ENCODE measurements at places on chromosomes 11 and 22.

- DNase-seq, result no peak
Observed at GRCh38 chr11:128608746-128609407, 21.5 kb upstream of the ETS1 start.

GRCh38 chr22:48083502-48083901 lies 1321.1 kb downstream of the TBC1D22A start:
- DNase-seq, result no peak

DNA sequence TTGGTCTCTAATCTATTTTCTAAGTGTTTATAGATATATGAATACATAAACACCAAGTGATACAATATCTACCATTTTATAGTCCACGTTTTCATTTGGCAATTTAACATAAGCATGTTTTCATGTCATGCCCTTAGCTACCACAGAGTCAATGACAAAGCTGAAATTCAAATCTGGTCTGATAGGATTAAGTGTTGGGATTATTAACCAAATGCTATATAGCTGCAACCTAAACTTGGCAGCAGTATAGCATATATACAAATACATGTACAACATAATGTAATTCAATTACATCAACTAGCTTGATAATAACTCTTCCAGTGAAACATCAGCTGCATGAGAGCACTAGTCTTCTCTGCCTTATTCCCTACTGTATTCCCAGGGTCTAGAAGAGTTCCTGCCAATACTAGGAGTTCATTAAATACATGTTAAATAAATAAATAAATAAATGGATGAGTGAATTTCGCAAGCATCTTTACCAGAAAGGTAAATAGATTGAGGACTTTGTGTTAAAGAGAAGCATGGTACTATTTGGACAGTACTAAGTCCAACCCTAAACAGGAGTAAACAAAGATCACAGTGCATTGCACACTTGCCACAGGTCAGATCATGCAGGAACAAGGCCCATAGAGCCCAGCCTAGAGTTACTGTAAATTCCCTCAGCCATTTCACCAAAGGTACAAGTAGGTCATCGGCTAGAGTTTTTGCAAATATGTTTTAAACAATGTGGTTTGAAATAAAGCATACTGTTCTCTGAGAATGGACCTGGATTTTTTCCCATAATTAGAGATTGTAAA lies 12.8 kb downstream of the SAA4 start:
- DNase-seq, result no peak

- no peak for DNase-seq
Observed at GRCh38 chr11:1112351-1113191, 37.9 kb downstream of the MUC2 start.

GRCh38 chr22:48576333-48577013 lies 1251.2 kb downstream of the BRD1 start:
- DNase-seq, result no peak

DNA sequence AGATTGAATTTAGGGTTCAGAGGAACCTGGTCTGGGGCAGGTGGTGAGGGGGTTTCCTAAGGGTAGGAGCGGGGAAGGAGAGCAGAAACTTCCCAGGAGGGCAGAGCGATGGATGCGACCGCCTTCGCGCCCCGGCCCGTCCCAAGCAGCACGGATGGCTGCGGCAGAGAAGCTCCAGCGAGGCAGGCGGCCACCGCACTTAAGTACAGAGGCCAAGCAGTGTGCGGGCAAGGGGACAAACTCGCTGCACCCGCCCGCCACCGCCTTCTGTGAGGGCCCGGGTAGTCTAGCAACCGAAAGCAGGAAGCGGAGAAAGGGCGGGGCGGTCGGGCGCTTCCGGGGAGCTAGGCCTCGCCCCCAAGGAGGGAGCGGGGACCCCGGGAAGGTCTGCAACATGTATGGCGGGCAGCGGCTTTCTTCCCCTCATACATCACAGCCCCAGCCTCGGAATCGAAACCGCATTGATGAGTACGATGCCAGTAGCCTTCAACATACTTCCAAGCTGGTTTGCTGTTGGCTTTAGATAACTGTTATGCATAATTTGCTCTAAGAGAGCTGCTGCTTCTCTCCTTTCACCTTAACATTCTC lies at the start of gene AGBL2:
TSS of gene AGBL2 (minus strand) at position 288 of the 588 bp plus-strand sequence. CDS start 719 bp downstream, outside the sequence.
- DNase-seq, result peak; percentile 64

DNA sequence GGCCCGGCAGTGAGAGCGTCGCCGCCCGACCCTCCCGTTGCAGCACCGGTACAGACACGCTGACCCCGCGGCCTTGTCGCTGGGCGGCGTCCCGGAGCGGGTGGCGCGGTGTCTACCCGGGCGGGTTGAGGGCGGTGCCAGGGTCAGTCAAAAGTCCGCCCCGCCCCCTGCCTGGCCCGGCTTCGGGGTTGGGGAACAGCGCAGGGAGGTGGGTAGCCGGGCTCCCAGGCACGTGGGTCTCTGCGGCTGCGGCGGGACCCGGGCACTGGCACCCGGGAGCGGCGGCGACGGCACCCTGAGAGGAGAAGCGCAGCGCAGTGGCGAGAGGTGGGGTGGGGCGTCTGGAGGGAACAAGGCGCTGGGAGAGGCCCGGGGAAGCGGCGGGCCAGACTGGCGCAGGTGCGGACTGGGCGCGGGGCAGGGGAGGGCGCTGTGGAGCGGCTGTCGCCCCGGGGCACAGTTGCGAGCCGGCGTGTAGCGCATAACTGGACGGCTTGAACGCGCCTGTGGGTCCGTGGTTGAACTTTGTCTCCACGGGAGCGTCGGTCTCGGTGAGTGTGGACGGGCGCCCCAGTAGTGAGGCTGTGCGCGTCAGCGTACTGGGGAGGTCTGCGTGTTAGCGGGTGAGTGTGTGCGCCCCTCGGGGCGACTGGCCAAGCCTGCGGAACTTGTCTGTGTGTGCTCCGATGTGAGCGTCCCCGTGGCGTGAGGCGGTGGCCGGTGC lies at the start of gene P2RY2:
TSS of gene P2RY2 (plus strand) at position 176 of the 724 bp plus-strand sequence. CDS start 15,879 bp downstream, outside the sequence.
- no peak for DNase-seq

DNA sequence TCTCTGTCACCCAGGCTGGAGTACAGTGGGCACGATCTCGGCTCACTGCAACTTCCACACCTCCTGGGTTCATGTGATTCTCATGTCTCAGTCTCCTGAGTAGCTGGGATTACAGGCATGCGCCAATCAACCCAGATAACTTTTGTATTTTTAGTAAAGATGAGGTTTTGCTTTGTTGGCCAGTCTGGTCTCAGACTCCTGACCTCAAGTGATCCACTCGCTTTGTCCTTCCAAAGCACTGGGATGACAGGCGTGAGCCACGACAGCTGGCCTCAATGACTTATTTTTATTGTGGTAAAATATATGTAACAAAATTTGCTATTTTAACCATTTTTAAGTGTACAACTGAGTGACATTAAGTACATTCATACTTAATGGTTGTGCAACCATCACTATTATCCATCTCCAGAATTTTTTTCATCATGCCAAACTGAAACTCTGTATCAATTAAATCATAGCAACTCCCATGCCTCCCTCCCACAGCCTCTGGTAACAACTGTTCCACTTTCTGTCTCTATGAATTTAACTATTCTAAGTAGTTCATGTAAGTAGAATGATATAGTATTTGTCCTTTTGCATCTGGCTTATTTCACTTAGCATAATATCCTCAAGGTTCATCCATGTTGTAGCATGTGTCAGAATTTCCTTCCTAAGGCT lies 50.7 kb upstream of the CWF19L2 start:
- DNase-seq, result no peak

DNA sequence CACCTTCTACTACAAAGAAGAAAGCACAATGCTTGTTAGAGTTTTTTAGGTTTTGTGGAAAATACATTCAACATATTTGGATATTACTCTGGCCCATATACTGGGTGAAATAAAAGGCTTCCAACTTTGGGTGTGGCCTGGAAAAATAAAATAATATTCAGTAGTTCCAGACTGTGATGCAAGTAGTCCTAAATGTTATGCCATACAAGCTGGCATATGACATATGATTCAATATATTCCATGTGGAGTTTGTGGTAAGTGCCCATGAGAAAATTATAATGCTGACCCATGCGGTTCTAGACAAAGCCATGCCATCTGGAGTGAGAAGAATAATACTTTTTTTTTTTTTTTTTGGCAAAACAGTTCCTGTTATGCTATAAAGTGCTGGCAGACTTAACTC lies 683.3 kb downstream of the LUZP2 start:
- no peak for DNase-seq

DNA sequence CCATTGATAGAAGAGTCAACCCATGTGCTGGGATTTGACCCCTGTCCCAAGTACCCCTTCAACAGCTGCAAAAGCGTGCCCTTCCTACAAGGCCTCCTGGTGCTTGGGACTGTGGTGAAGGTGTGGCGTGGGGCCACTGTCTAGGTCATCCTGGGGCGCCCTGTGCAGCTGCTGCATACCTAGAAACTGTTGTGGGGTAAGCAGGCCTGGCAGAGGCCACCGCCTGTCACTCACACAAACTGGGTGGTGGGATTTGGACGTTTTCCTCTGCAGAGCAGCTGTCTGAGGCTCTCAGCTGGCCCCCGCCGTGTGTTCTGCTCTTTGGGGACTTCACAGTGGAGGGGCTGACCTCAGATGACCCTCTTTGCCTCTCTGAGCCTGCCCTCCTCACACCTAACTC lies 69.7 kb downstream of the SCN3B start:
- DNase-seq, result no peak

GRCh38 chr11:76173663-76174062 lies 32.6 kb downstream of the WNT11 start:
- DNase-seq, result no peak

- no peak for DNase-seq
Observed at GRCh38 chr11:76062733-76063132, 143.6 kb downstream of the WNT11 start.

- no peak for DNase-seq
Observed at GRCh38 chr11:86196085-86196696, 48.4 kb upstream of the EED start.

DNA sequence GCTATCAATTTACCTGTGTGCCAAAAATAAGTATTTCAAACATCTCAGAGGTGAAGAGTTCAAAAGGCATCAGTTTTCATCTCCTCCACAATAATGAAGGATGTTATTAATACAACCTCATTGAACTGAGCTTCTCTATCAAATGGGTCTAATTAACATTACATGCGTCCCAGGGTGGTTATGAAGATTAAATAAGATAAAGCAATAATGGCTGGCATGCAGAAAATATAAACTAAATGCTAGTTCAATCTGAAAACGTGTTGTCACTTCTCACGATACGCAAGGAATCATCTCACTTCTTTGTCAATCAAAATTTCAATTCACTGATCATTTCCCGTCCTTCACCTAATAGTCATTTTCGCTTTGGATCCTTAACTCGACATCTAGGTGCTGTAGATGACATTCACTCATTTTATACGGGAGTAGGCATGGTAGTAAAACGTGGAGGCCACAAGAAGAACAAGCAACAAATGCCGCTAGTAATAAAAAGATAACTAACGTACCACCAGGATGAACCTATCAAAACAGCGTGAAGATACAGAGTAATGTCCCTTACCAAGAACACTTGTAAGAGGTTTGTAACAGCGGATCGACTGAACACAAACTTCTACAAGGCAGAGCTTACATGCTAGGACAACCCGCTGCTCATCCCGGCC lies 918 bp downstream of the CHORDC1 start:
- DNase-seq, result no peak

DNA sequence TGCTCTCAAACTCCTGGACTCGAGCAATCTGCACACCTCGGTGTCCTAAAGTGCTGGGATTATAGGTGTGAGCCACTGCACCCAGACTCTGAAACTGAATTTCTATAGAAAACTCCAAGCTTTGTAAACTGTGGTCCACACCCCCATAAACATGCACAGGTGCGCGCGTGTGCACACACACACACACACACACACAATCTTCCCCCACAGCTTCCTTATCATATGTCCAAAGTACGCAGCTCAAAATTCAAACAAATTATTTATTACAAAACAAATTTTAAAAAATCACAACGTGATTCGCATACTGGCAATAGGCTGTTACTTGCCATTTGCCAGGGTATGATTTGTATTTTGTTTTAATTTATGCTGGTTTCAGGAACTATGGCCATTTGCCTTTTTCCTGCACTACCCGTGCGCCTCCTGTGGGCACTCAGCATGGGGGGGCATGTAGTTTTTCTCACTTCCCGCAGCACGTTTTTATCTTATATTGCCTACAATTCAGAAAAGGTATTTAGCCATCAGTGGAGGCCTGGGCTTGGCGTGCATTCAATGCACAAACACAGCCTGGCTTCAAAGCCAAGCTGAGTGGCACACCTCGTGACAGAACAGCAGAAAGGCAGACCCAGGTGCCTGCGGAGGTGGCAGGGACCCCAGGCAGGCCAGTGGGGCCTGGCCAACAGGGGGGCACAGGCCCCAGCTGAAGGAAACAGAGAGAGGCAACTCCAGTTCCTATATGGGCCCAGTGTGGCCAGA lies 10.8 kb upstream of the SNX32 start:
- DNase-seq, result no peak

- DNase-seq, result no peak
Observed at GRCh38 chr11:64859542-64860414, 15.3 kb upstream of the CDC42BPG start.

DNA sequence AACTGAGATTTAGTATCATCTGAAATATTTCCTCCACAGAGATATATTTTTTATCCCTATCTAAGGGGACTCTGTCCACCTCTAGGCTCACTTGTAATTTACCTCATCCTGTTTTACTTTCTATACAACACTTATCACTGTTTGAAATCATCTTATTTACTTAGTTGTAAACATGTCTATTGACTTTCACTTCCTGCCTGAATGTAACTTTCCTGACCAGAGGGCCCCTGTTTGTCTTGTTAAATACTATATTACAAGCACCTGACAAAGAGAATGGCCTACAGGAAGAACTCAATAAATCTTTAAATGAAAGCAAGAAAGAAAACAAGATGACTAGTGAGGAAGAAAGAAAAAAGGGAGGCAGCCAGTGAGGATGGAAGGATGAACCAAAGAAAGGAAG lies 1727.5 kb downstream of the LRRC4C start:
- DNase-seq, result no peak

DNA sequence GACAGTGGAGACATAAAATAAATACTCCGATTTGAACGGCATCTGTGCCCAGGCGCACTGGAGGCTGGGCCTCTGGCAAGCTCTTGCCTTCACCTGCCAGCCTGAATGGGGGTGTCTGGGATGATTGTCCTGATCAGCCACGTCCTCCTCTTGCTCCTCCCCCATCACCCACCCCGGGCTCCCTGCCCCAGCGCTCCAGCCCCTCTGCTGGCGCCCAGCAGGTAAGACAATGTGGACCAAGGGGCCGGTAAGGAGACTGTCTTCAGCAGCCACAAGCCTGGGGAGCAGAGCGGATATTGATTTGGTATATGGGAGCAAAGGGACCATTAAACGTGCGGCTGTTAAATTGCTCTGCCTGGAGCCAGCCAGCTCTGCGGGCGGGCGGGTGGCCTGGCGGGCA lies 24.9 kb downstream of the WNT11 start:
- no peak for DNase-seq

Measured in stimulated activated CD8-positive, alpha-beta memory T cell treated with anti-CD3 and anti-CD28 coated beads, Interleukin-2, amount 100 ng/mL, for 1 hour (primary cell).